Stimulated activated memory B cell treated with anti-CD40 and anti-IgM and Interleukin-4, amounts not matched to agents 10 μg/mL and 1 μg/mL and 100 μg/mL, for 72 hours (primary cell): ENCODE measurements at places on chromosomes 3 and 15.

- H3K27ac ChIP-seq, result no peak overlapping the region
- no peaks in the 10 kb centered on the region for H3K4me1 ChIP-seq
- H3K4me3 ChIP-seq, result no peak overlapping the region
- peaks cover 15% of the 10 kb centered on the region for H3K27me3 ChIP-seq
Measured at GRCh38 chr15:71302861-71303410, 187.7 kb downstream of the THSD4 start.

DNA sequence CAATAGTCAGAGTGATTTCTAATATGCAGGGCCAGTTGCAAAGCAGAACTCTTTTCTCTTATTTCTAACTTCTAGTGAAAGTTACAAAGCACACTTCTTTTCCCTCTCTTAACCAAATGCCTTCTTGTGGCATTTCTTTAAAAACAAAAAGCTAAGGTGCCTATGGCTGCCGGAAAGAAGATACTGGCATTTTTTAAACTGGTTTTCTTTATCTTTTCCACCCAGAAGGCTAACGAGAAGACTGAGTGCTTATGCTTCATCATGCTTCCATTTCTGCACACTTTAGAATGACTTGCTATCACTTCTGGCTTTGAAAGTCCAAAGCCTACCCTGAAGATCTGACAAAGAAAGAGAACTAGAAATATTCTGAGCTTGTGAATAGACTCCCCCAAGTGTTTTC is 141.3 kb downstream of the P2RY1 start:
- H3K36me3 ChIP-seq, result no peaks in the 10 kb centered on the region
- H3K4me3 ChIP-seq, result no peak overlapping the region
- H3K4me1 ChIP-seq, result peaks cover 8% of the 10 kb centered on the region
- ATAC-seq, result no peak

DNA sequence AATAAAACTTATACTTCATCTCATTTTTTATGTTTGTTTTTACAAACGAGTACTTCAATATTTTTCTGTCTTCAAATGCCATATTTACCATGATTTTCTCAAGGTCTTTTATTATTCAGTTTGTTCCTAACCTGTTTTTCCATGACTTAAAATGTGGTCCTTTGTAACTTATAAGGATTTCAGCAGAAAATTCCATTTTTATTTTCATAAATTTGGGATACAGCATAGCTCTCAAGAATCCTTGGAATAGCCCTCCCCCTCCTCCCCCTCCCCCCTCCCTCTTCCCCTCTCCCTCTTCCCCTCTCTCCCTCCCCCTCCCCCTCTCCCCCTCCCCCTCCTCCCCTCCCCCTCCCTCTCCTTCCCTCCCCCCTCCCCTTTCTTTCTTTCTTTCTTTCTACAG is 14.9 kb upstream of the STX19 start:
- H3K36me3 ChIP-seq, result peaks cover 19% of the 10 kb centered on the region
- ATAC-seq, result no peak
- H3K27ac ChIP-seq, result no peak overlapping the region

- H3K4me1 ChIP-seq, result peaks cover 3% of the 10 kb centered on the region
- no peak for ATAC-seq
- H3K27ac ChIP-seq, result no peak overlapping the region
- H3K27me3 ChIP-seq, result no peaks in the 10 kb centered on the region
Measured at GRCh38 chr3:141934354-141934753, 57.9 kb downstream of the ATP1B3 start.

DNA sequence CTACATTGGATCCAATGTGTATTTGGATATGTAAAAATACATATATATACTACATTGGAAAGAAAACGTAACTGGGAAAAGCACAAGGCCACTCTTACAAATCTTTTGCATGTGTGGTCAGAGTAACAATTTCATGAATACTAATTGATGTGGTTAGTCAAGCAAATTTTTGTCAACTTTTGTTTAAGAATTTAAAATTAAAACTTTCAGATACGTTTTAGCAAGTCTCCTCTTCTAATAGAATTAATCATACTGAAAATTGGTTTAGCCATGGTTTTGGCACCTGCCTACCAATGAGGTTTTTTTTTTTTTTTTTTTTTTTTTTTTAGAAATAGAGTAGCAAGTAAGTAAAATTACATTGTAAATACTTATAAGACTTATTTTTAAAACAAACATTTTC is 153.0 kb upstream of the CGNL1 start:
- H3K4me1 ChIP-seq, result peaks cover 13% of the 10 kb centered on the region
- ATAC-seq, result no peak
- no peak overlapping the region for H3K4me3 ChIP-seq
- H3K27ac ChIP-seq, result no peak overlapping the region
- no peaks in the 10 kb centered on the region for H3K36me3 ChIP-seq

DNA sequence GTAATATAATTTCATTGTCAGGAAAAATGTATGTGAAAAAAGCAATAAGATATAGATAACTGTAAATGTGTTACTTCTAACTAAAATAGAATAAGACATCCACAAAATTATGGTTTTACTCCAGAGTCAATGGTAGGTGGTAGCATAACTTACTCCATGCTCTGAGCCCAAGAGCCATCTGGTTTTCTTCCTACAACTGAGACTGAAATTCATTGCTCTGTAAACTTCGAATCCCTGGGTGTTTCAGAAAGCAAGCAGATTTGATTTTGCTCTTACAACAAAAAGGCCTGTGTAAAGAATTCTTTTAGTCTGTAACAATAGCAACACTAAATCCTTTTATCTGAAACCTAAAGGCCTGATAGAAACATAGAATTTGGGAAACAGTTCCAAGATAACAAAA is 805.9 kb downstream of the AGBL1 start:
- H3K4me1 ChIP-seq, result no peaks in the 10 kb centered on the region
- no peaks in the 10 kb centered on the region for H3K36me3 ChIP-seq
- no peaks in the 10 kb centered on the region for H3K27me3 ChIP-seq
- no peak overlapping the region for H3K4me3 ChIP-seq
- no peak for ATAC-seq

- no peaks in the 10 kb centered on the region for H3K27me3 ChIP-seq
- H3K4me3 ChIP-seq, result no peak overlapping the region
- ATAC-seq, result no peak
- H3K4me1 ChIP-seq, result no peaks in the 10 kb centered on the region
Measured at GRCh38 chr3:156918746-156919145, 92.6 kb downstream of the LEKR1 start.

DNA sequence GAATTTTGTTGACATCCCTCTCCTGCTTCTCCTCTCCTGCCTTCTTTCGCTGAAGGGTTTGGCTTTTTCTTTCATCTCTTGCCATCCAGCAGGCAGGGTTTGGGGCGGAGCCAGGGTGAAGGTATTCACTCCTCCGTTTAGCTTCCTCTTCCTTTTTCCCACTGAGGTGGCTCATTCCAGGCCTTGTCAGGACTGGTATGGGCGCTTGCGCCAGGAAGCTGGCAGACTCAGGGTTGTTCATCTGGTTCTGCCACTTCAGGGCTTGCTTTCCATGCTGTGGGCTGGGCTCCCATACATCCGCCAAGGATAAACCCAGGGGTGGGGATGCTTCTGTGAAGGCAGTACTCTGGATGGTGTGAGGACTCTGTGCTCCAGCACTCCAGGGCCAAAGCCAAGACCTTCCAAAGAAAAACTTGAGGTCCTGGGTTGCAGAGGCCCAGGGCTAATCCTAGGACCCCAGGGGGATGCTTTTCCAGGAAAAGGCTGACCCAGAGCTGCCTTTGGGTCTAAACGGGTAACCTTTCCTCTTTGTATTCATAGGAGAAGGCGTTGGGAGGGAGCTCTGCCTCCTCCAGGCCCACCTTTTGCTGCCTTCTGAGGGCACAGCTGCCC is 7.7 kb upstream of the AMOTL2 start:
- no peak overlapping the region for H3K4me3 ChIP-seq
- H3K27me3 ChIP-seq, result peaks cover 17% of the 10 kb centered on the region
- no peak for ATAC-seq
- H3K27ac ChIP-seq, result no peak overlapping the region

GRCh38 chr15:39713846-39714245 is 68.8 kb downstream of the FSIP1 start:
- no peaks in the 10 kb centered on the region for H3K27me3 ChIP-seq
- no peak for ATAC-seq
- H3K4me1 ChIP-seq, result no peaks in the 10 kb centered on the region
- H3K27ac ChIP-seq, result no peak overlapping the region

GRCh38 chr3:39651993-39652739 is 157.2 kb upstream of the MYRIP start:
- no peak for ATAC-seq
- H3K4me1 ChIP-seq, result no peaks in the 10 kb centered on the region
- no peaks in the 10 kb centered on the region for H3K27me3 ChIP-seq
- H3K36me3 ChIP-seq, result no peaks in the 10 kb centered on the region
- H3K27ac ChIP-seq, result no peak overlapping the region

- no peak overlapping the region for H3K4me3 ChIP-seq
- H3K27ac ChIP-seq, result no peak overlapping the region
- H3K27me3 ChIP-seq, result no peaks in the 10 kb centered on the region
- H3K4me1 ChIP-seq, result no peaks in the 10 kb centered on the region
Measured at GRCh38 chr3:139130390-139131140, 85.9 kb upstream of the PRR23C start.
